NCI-H1930 (cell line): ENCODE measurements at places on chromosomes 4 and X.

DNA sequence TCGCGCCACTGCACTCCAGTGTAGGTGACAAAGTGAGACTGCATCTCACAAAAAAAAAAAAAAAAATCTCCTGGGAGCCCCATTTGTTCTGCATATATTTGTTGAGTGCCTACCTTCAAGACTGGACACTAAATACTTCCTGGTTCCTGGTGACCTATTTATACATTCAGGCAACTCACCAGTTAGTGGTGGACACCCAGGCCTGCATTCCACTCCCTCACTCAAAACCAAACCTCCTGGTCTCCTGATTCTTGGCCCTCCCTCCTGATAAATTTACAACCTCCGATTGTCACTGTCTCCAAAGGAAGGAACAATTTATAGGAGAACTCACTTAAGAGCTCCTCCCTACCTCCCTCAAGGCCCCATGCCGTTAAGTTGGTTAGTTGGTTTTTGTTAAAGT lies 3.1 kb downstream of the SYAP1 start:
- DNase-seq, result no peak

DNA sequence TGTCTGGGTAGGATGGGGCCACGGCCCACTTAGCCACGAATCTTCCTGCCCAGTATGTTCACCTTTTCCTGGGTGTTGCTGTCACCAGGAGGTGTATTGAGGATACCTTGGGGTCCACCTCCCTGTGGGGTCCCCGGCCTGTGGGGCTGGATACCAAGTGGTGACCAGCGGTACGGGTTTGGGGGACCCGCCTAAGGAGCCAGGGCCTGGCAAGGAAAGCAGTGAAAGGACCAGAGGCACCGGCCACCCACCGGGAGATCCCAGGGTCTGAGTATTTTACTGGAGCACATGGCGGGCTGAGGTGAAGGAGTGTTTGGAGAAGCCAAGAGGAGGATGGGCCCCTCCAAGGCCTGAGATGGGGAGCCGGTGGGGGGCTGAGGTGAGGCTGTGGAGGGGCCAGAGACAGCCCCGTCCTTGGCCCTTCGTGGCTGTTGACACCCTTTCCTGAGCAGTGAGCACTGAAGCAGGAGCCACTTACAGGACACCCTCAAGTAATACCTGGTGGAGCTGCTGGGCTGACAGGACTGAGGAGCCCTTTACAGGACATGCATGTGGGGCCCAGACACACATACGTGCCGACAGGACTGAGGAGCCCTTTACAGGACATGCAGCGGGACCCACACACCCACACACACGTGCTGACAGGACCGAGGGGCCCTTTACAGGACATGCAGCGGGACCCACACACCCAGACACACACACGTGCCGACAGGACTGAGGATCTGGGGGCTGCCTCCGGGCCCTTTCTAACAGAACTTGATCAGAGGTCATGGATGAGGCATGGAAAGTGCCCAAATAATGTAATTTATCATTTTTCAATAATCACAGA lies 38.4 kb downstream of the TMEM271 start:
- no peak for DNase-seq

- no peak for DNase-seq
Observed at GRCh38 chr4:70183168-70183939, 12.2 kb upstream of the ODAM start.

- DNase-seq, result no peak
Observed at GRCh38 chr4:2324891-2325290, 63.0 kb upstream of the MXD4 start.

GRCh38 chrX:30280428-30280827 lies 28.8 kb downstream of the NR0B1 start:
- DNase-seq, result no peak
